ENCODE measurements at places on chromosomes 12 and 14. TPM values are rescaled to one million over a fixed set of nuclear protein-coding genes. Genes with fewer than 3 reads are reported as not detected.

COCH gene
- total RNA-seq, result 0.13 TPM

ZNF839 gene
- total RNA-seq, result 8.9 TPM

CFAP54 gene
- total RNA-seq, result 4.0 TPM

PAPLN gene
- total RNA-seq, result 15.4 TPM

RNFT2 gene
- 1.8 TPM for total RNA-seq

CCNB1IP1 gene
- 40.6 TPM for total RNA-seq

Data from articular chondrocyte of knee joint (primary cell).